ENCODE measurements at places on chromosomes 7 and 10.
A peak's percentile ranks its signal among the peaks of the same experiment; 100 is the strongest.

DNA sequence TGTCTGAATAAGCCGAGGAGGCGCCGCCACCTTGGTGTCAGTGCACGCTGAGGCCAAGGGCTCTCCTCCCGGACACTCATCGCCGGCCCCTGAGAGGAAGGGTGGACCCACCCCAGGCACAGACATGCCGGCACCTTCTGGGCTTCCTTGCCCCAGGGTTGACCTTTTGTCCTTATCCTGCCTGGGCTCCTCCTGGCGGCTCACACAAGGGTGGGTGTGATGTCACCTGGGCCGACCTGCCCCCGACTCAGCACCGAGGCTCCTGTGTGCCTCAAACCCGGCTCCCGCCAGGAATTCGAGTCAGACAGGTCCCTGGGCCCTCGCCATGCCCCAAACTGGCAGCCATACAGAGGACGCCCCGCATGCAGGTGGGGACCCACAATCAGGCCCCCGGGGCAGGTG, 17.7 kb upstream of the CFAP46 start:
- DNase-seq: no peak

DNA sequence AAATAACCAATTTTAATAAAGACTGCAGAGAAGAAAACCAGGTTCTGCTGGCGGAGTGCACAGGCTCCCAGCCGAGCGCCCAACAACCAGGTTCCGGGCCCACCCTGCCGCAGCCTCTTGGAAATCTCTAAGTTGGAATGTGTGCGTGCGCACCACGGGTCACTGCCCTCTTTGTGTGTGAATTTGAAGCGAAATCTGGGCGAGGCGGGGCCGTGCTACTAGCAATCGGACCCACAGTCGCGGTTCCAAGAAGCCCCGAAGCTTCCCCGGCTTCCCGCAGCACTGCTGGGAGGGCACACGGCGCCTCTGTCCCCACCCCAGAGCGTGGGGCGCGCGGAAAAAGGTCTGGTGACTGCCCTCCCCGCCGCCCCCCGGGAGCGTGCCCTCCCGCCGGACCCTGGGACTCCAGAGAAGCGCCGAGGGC, 666 bp upstream of the MAP3K8 start:
- no peak for DNase-seq

DNA sequence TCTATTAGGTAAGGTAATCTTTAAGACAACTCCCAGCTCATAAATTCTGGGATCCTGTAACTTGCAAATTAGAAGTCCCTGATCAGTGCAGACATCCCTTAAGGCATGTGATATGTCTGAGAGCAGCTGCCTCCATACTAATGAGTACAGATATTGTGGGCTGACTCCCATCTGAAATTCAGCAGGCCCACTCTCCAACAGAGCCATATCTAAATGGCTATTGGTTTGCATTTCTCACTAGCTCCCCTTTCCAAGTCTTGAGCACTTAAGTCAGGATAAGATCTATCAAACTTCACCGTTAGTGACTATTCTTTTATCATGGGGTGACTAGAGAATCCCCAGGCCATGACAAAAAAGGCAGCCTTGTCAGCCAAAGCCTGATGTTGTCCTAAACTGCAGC, 785.4 kb downstream of the IPMK start:
- no peak for DNase-seq

- no peak for DNase-seq
Measured at GRCh38 chr7:22487978-22488642, 11.9 kb downstream of the STEAP1B start.

- DNase-seq: no peak
Measured at GRCh38 chr7:134747326-134747725, 32.1 kb upstream of the CALD1 start.

- DNase-seq: no peak
Measured at GRCh38 chr7:149427096-149427680, 33.7 kb downstream of the ZNF777 start.

DNA sequence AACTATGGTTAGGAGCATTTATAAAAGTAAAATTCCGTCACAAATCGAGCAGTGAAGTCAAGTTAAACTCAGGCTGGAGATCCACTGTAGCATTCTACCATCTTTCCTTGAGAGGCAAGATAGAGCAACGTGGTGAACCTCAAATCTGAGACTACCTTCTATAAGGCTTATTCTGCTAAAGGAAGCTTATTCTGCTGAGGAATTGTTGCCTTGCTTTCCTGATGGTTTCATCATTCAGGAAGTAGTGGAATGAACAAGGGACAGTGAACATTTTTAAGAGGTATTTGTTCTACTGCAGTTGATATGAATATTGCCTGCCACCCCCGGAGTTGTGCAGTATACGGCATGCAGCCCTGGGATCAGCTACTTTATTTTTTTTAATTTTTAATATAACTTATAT, 170.8 kb downstream of the VPS50 start:
- DNase-seq: no peak

- peak; percentile 95 for DNase-seq
Measured at GRCh38 chr10:80498833-80499741, 38.6 kb upstream of the SH2D4B start.

GRCh38 chr10:120342115-120342714, 114.8 kb upstream of the PLPP4 start:
- DNase-seq: no peak

GRCh38 chr10:130250127-130250526, 113.9 kb downstream of the GLRX3 start:
- DNase-seq: no peak

DNA sequence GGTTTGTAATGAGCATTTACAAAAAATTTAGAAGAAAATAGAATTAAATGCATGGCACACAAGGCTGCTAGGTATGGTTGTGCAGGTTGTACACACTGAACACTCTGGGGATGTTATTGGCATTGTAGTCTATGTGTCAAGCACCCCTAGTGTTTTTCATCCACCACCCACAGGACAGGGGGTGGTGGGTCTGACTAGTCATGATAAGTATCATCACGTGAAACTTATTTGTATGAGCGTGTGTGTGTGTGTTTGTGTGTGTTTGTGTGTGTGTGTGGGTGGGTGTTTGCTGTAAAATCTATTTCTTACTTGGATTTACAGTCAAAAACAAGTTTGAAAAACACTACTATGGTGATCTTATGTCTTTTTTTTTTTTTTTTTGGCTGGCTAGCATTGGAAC, 66.5 kb downstream of the MAP3K8 start:
- DNase-seq: no peak

DNA sequence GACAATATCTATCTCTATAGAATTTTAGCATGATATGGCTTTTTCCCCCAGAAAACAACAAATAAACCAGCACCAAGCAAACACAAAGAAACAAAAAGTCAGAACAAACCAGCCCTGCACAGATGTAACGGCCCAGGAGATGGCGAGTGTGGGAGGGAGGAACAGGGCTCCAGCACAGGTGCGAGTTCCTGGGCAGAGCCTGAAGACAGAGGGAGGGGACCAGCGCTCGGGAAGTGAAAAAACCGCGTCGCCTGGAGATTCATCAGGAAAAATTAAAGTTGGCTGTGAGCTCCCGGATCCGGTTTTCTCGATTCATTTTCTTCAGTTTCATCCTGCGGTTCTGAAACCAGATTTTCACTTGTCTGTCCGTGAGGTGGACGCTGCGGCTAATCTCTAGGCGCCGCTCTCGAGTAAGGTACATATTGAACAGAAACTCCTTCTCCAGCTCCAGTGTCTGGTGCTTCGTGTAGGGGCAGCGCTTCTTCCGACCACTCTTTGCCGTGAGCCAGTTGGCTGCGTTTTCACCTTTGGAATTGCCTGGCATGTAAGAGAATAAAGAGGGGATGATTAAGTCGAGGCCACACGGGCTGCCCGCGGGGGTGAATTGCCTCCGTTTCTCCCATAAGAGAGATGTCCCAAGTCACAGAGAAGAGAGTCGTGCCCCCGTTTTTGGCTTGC, 2.3 kb downstream of the HOXA10 start:
- DNase-seq: no peak

DNA sequence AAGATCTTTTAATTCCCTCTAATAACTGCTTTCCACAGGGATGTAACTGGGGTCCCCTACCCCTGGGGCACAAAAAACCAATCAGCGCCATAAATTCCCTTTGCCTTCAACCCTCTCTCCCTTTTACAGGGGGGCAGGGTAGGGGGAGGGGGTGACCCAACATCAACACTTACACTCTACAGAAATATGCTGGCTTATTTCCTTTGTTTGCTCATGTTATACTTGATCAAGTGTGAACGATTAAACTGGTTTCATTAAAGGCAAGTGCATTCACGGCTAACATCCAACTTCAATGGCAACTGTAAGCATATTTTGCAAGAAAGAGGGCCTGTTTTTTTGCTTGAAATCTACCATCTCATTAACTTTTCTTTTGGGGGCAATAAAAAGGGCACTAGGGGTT, 2.9 kb downstream of the CTBP2 start:
- DNase-seq: no peak

- DNase-seq: peak; percentile 36
Measured at GRCh38 chr7:149790146-149790548, 16.8 kb upstream of the ZNF467 start.

GRCh38 chr7:41886901-41887311, 184.0 kb upstream of the INHBA start:
- DNase-seq: no peak

- no peak for DNase-seq
Measured at GRCh38 chr7:27186668-27187474, 1.8 kb upstream of the HOXA11 start.

DNA sequence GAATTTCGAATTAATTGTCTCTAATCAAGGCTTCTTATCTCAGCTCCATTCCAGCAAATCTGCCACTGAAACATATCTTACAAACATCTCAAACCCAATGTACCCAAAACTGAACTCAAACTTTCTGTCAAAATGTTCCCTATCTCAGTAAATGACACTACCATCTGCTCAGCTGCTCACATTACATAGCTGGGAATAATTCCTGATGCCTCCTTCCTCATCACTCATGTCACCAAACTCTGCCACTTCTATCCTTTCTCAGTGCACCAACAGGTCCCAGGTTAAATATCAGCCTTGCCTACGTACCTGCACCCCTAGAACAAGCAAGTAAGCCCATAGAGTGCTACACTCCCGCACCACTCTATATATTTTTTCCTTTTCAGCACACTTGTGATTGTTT, 12.4 kb downstream of the WAPL start:
- no peak for DNase-seq

GRCh38 chr10:132813001-132813401, 27.1 kb upstream of the NKX6-2 start:
- DNase-seq: no peak

GRCh38 chr10:75611993-75612372, 180.6 kb downstream of the LRMDA start:
- DNase-seq: no peak

- DNase-seq: no peak
Measured at GRCh38 chr10:114648368-114648767, 9.7 kb downstream of the ABLIM1 start.

- no peak for DNase-seq
Measured at GRCh38 chr10:30683496-30683895, 53.9 kb upstream of the LYZL2 start.

DNA sequence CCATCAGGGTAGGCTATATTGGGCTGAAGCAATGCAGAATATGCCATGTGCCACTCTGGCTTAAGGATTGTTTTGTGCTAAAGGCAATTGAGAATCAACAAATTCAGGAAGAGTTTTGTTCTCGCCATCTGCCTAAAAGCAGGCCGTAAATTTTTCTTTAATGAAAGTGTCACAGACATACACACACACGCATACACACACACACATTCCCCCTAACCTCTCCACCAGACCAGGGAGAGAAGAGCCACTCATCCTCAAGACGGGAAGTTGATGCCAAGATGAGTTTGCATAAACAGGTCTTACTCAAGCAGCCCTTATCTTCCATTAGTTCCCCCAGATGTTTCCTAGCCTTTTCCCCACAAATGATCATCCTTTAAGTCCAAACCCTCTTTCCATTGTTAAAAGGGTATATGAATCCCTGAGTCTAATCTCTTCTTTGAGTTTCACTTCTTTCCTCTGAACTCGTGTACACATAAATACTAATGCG, 59.6 kb upstream of the TRIM24 start:
- DNase-seq: peak; percentile 34

- no peak for DNase-seq
Measured at GRCh38 chr10:81886939-81887338, 11.9 kb downstream of the NRG3 start.

- DNase-seq: no peak
Measured at GRCh38 chr7:88226886-88227516, 7.2 kb upstream of the SRI start.

DNA sequence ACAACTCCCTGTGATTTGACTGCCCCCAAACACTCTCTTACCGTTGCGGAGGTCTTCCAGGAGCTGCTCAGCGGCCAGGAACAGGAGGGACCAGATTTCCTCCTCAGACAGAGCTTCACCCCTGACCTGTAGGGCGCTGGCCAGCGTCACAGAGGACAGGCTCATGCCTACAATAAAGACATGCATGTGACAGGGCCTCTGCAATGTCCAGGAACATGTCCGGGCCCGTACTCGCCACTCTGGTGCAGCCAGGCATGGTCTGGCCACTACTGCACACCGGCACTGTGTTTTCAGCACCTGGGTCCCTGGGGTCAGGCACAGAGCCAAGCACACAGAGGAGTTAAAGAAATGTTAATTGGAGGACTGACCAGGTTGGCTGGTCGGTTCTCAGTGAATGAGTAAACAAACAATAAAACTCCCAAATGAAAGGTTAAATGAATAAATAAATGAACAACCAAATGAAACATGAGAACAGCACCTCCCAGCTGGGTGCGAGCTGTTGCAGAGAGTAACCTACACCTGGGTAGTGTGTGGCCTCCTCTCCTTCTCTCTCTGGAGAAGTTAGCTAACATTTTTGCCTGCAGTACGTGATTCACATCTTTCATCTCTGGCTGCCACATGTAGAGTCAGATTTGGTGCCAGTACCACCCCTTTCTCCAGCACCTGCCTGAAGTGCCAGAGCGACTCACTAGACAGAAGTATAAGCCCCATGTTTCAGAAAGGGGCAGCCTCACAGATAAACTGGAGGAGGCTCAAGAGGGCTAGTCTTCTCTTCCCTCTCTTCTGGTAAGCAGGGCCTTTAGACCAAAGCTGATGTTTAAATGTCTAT, 22.8 kb downstream of the FRMPD2 start:
- no peak for DNase-seq

DNA sequence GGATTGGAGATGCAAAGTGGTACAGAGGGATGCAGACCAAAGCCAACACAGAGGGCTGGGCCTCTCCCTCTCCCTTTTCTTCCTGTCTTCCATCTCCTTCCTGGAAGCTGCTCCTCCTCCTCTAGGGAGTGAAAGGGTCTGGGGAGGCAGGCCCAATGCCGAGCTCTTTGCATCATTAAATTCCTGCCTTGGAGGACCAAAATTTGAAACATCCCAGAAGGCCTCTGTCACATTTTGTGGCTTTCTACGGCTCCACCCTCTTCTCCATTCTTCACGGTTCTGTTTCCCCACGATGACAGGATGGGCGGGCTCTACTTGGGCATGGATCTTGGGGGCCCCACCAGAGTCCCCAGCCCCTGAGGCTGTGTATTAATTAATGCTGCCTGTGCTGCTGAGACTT, 76.4 kb downstream of the NEURL1 start:
- no peak for DNase-seq

GRCh38 chr10:102300278-102300843, 55.0 kb downstream of the GBF1 start:
- DNase-seq: no peak

GRCh38 chr7:28771906-28772622, 186.1 kb downstream of the TRIL start:
- no peak for DNase-seq

GRCh38 chr7:34973400-34973760, 63.9 kb downstream of the DPY19L1 start:
- no peak for DNase-seq

- no peak for DNase-seq
Measured at GRCh38 chr7:55271069-55271626, 94.0 kb upstream of the LANCL2 start.

- no peak for DNase-seq
Measured at GRCh38 chr10:57692255-57692980, 575.3 kb downstream of the IPMK start.

- DNase-seq: no peak
Measured at GRCh38 chr7:43166686-43167085, 54.2 kb downstream of the HECW1 start.

Data from HL-60 (cell line).